Omental fat pad (tissue), 4 donors: ENCODE measurements at places on chromosomes 6 and 20. TPM values are rescaled to one million over a fixed set of nuclear protein-coding genes. Genes with fewer than 3 reads are reported as not detected.

Gene ZFP64
- 9.3 TPM for total RNA-seq

Gene TMEM200A
- total RNA-seq: 4.4 TPM

Gene MCHR2
- total RNA-seq: not detected

Gene RAET1L
- total RNA-seq: not detected

Gene PRPH2
- total RNA-seq: 0.47 TPM
